ENCODE measurements at places on chromosomes 12 and 14. TPM values are rescaled to one million over a fixed set of nuclear protein-coding genes. Genes with fewer than 3 reads are reported as not detected.

GRCh38 chr12:70609203-70609602 is 28.0 kb downstream of the PTPRB start:
- no peak for DNase-seq

DNA sequence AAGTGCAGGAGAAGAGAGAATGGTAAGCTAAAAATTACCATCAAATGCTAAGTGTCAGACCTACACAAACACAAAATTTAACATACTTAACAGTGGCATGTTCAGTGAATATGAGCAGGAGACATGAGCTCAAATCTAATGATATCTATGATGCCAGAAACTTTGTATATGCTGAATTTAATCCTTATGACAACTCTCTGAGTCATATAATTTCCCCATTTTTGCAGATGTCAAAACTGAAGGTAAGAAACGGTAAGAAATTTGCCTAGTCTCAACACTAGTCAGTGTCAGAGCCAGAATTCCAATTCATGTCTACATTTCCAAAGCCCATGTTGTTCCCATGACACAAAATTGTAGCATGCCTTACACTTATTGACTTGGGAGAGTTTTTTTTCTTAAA is 375.8 kb downstream of the APAF1 start:
- no peak for DNase-seq

GRCh38 chr14:73026243-73026844 is 562 bp downstream of the ZFYVE1 start:
- DNase-seq: no peak

DNA sequence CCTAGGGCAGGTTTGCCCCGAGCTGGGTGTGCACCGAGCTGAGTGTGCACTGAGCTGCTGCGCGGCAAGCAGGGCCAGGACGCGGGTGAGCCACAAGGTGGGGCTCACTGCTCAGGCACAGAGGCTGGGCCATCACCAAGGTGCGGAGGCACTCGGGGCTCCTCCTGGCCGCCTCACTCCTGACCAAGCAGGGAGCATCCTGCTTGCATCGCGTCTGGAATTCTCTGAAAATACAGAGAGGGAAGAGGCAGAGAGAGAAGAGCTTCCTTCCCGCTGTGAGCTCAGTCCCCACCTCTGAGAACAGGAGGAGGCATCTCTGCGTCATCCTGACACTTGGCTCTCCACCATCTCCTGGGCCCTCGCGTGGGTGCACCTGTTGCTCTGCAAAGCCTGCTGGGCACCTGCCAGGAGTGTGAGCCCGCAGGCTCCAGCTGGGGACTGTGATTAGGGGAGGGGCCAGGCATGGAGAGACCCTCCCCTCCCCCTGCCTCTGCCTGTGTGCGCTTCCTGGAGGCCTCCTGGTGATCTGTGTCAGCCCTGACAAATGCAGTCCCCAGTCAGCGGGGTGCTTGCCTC is 116.3 kb downstream of the GLT1D1 start:
- peak; percentile 75 for DNase-seq

- no peak for DNase-seq
Observed at GRCh38 chr14:77761205-77761931, 412 bp upstream of the SNW1 start.

DNA sequence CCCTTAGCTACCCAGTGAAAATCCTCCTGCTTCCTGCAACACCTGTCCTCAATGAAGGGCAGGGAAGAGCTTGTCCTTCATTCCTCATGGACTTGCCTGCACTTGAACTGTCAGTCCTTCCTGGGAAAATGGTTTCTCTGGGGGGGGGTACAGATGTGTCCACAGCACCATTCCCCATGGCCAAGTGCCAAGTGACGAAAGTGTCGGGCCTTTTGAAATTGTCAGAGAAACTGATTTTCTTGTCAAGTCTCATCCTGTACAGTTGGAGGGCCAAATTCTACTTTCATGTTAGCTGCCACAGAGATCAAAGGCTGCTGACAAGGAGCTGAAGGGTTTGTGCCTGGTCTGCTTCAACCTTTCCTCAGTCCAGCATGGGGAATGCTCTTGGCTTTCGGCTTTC is 179.5 kb upstream of the PARP11 start:
- no peak for DNase-seq

RIN3 gene
- 18.8 TPM for total RNA-seq

- no peak for DNase-seq
Observed at GRCh38 chr12:123683964-123684363, 13.1 kb downstream of the TCTN2 start.

BCL2L14 gene
- total RNA-seq: not detected

- DNase-seq: no peak
Observed at GRCh38 chr12:111068290-111068689, 147.9 kb upstream of the MYL2 start.

GRCh38 chr14:42214981-42215491 is 608.4 kb downstream of the LRFN5 start:
- DNase-seq: no peak

LRTM2 gene
- total RNA-seq: not detected

DNA sequence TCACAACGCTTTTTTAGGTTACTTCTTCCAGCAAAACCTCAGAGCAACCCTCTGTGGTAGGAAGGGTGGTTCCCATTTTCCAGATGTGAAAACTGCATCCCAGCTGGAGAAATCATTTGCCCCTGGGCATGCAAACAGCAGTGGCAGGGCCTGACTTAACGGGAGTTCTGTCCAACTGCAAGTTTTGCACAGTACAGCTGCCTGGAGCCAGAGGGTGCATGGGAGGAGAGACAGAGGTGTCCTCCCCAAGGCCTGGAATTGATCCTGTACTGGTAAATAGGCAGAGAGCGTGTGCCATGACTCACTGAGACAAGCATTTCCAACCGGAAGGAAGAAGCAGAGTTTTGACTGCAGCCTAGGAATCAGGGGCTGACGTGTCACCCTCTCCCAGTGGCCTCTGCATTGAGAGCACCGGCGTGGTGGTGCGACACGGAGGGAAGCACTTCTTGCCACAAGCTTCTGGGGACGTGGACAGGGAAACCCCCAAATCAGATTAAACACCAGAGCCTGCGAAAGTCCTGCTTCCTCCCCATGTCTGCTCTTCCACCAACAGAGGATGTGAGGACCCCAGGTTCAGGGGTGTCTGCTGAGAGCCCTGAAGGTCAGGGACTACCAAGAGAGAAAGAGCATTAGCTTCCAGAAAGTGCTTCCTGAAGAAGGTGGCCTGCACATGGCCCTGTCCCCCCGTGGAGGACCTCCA is 19.0 kb upstream of the SERPINA4 start:
- peak; percentile 53 for DNase-seq

- no peak for DNase-seq
Observed at GRCh38 chr12:101982307-101982706, 79.5 kb downstream of the WASHC3 start.

CLEC2B gene
- not detected for total RNA-seq

DNA sequence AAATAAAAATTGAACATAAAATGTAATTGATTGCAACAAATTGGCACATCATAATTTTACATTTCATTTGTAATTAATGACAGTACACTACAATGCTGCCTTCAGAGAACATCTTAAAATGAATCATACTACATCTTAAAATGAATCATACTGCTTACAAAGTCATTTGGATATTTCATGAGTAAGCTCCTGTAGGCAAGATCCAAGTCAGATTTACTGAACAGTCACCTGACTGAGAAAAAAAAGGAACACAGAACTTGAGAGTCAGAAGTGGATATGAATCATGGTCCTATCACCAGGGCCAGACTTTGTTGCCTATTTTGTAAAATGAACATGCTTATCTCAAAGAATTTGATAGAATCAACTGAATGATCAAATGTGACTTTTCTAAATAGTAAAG is 32.7 kb upstream of the FBLN5 start:
- DNase-seq: no peak

DNA sequence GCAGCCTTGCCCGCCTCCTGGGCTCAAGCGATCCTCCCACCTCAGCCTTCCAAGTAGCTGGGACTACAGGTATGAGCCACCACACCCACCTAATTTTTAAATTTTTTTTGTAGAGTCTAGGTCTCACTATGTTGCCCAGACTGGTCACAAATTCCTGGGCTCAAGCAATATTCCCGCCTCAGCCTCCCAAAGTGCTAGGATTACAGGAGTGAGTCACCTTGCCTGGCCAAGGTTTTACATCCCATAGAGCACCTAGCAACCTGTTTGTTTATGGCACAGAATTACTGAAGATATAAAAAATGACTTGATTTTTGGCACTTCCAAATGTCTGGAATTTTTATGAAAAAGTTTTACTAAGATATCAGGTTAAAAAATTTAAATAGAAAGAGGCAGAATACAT is 16.5 kb downstream of the MYO1A start:
- DNase-seq: no peak

PTGER2 gene
- 2.5 TPM for total RNA-seq

KRT2 gene
- total RNA-seq: not detected

GRCh38 chr14:22598896-22599244 is 770 bp downstream of the ABHD4 start:
- DNase-seq: no peak

DNA sequence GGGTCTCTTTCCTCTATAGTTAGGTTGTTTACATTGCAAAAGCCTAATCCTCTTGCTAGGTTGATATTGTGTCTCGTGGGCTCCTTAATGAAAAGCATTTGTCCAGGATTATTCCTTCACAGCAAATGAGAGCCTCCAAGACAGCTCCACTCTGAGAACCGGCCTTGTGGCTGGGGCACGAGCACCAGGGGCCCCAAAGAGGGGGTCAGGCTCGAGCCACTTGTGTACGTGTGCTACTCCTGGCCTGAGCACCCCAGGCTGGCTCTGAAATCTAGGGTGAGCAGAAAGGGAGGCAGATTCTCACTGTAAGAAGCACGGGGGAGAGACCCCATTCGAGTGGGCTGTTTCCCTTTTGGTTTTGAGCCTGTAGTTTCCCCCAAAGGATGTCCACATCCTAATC is 45.0 kb upstream of the FZD10 start:
- DNase-seq: peak; percentile 19

DNA sequence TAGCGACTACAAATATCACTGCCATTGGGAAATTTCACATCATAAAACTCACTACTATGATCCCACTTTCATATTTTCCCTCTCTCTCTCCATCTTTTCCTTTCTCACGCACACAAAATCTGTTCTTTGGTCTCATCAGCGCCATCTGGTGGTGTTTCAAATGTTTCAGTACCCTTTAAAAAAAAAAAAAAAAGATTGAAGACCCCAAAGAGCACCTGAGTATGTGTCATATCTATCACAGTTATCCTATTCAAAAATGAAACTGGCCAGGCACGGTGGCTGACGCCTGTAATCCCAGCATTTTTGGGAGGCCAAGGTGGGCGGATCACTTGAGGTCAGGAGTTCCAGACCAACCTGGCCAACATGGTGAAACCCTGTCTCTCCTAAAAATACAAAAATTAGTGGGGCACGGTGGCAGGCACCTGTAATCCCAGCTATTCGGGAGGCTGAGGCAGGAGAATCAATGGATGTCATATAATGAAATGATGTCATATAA is 72.4 kb downstream of the TTC9 start:
- DNase-seq: no peak

DNA sequence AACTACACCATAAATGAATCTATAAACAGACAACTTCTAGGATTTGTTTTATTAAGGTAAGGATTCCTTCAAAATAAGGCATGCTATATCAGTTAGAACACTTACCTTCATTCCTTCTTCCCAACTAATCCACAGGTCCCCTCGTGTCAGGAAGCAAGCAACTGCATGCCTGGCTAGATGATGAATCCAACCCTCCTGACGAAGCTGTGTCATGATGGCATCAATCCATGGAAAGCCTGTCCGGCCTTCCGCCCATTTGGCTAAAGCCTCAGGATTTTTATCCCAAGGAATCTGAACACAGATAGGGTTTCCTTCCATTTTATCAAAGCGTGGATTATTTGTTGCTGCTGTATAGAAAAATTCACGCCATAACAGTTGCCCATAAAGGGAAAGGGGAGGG is 12.5 kb upstream of the MTERF2 start:
- no peak for DNase-seq

MYF6 gene
- total RNA-seq: not detected

- DNase-seq: no peak
Observed at GRCh38 chr12:2739832-2740641, 54.7 kb upstream of the FKBP4 start.

- DNase-seq: no peak
Observed at GRCh38 chr14:29652571-29652970, 275.1 kb downstream of the PRKD1 start.

DNA sequence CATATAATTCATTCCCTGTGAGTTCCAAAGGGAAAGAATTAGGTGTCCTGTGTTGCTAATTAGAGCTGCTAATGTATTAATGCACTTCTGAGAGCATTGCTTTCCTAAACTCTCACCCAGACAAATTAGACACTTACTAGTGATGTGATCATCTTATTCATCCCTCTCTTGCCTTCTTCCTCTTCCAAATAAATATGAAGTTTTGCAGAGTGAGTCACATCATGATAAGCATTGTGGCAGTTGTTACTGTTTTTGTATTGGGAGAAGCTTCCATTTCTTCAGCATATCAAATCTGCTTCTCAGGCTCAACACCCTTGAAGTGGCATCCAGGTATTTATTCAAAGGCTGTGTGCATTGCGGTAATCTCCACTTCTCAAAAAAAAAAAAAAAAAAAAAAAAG is 37.3 kb upstream of the E2F7 start:
- DNase-seq: no peak

- no peak for DNase-seq
Observed at GRCh38 chr12:124718036-124718435, 145.6 kb downstream of the SCARB1 start.

DNA sequence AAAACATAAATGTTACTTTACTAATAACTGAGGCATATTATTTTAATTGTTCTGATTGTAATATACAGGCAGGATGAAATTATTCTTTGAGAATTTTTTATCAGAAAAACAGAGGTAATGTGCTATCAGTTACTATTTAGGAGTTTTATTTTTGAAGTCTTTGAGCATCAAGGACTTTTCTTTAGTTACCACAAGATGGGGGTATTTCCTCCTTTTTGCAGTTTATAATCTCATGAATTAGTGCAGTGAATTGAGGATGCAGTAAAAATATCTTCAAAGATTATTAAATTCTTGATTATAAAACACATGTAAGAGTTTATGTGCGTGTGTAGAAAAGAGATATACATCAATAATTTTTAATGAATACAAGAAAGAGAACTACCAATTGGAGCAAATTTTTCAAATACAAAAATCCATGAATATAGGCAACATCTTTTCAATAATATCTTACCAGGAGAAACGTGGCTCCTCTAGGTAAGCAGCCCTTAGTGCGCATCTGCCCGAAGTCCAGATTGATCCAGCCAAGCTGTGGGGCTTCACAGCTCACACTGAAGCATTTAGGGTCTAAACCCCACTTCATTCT is 71.6 kb downstream of the ERGIC2 start:
- DNase-seq: no peak

GRCh38 chr14:32217301-32217700 is 14.2 kb upstream of the RNU6-8 start:
- DNase-seq: no peak

SMIM41 gene
- total RNA-seq: not detected

All from chondrocyte (in vitro differentiated cells).